ENCODE measurements at places on chromosomes 13 and 19.

DNA sequence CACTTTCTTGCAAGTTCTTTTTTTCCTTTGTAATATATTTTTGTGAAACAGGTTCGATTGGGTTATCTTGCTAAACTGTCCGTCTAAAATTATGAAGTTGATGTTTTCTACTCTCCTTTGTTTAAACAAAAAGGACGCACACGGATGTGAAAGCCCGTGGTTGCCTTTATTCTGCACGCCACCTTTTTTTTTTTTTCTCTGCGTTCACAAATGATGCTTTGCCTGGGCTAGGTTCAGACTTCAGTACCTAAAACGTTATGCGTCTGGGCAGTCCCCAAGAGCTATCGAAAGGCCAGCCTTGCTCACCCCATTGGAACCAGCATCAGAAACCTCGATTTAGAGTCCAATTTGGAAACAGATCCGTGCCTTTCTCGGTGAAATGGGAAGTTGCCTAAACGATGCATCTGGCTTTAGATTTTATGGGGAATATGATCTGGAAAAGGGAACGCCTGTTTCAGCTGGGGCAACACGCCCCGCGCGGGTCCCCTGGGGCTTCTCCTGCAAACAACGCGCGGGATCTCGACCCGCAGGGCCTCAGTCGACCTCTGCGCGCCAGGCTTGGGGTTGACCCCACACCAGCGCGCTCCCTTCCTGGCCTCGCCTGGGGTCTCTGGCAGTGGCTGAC is 113.9 kb downstream of the KCNRG start:
- no peak for DNase-seq

GRCh38 chr19:46303322-46303690 is 6.5 kb downstream of the HIF3A start:
- DNase-seq = no peak

GRCh38 chr13:98622931-98623331 is 46.0 kb upstream of the STK24 start:
- DNase-seq = no peak

DNA sequence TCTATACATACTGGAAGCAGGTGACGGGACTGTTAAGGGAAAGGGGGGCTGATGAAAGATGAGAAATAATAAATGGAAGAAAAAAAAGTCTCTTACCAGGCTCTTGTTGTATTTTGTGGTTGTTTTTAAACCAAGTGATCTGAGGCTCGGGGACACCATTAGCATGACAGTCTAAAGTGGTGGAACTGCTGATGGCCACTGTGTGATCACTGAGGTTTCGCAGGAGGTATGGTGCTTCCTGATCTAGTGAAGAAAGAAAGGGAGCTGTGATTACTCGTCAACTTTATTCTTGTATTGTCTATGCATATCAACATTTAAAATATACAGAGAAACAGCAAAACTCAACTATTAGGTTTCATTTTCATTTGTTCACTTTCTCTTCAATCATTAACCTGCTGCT is 110.1 kb downstream of the FLT1 start:
- no peak for DNase-seq

DNA sequence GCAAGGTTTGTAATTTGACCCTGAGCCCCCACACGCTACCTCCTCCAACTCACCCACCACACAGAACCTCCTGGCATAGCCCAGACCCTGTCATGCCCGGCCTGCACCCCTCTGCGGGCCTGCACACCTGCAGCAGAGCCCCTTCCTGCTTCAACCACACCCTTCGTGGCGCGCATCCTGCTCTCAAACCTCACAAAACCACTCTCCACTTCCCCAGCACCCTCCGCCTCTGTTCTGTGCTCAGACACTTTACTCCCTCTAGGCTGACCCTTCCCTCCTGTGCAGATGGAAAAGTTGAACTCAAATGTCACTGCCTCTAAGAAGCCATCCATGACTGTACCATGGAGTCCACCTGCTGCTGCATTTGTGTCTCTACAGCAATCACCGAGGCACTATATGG is 28.5 kb downstream of the FAAP24 start:
- no peak for DNase-seq

GRCh38 chr19:23855676-23856075 is 59.0 kb upstream of the ZNF726 start:
- no peak for DNase-seq

- DNase-seq = peak; percentile 54
Measured at GRCh38 chr19:2476451-2477140, 669 bp downstream of the GADD45B start.

- no peak for DNase-seq
Measured at GRCh38 chr19:51712461-51713081, 11.2 kb downstream of the HAS1 start.

DNA sequence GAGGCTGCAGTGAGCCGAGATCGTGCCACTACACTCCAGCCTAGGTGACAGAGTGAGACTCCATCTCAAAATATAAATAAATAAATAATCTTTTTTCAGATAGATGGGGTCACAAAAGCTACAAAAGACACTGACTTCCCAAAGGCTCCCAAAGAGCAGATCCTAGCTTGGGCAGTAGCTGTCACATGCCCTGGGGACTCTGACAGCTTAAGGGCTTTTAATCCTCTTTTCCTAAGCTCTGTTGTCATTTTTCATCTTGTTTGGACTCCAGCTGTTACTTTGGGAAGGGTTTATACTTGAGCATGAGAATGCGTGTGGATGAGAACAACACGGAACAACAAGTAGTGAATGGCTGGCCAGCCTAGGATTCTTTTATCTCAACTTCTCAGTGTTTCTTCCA is 231.7 kb downstream of the MZT1 start:
- DNase-seq = no peak

- DNase-seq = no peak
Measured at GRCh38 chr13:102017248-102017647, 384.6 kb downstream of the FGF14 start.
